ENCODE measurements at places on chromosomes 5 and 9. TPM values are rescaled to one million over a fixed set of nuclear protein-coding genes. Genes with fewer than 3 reads are reported as not detected.

- DNase-seq: no peak
Measured at GRCh38 chr9:76893395-76893932, 12.4 kb downstream of the PRUNE2 start.

The OTP gene
- total RNA-seq: not detected

DNA sequence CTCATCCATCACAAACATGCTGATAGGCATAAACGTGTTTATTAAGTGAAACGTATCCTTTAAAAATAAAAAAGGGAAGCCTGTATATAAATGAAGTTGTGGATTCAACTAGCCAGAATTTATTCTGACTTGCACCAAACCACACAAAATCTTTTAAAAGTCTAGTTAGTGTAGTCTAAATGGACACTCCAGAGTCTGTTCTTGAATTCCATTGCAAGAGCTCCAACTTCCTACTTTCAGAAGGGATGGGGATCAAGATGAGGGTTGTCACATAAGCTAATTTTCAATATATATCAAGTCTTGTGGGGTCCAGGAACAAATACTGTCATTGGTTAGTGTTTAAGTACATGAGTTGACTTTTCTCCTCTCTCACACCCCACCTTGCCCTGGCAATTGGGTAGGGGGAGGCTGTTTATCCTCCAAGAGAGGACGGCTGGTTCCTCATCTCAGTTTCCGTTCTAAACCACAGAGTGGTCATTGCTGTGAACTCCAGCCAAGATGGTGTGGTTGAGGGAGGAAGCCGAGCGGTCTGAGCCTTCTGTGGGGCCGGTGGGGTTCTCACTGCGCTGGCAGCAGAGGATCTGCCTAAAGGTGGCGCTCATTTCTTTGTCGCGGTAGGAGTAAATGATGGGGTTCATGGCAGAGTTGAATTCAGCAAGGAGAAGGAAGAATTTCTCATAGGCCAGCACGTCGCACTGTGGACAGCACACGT lies 163.2 kb downstream of the LPAR1 start:
- no peak for DNase-seq

The ERCC6L2 gene
- total RNA-seq: 39.4 TPM

Data from T-helper 17 cell (primary cell).